ENCODE measurements at places on chromosomes 7 and 10. TPM values are rescaled to one million over a fixed set of nuclear protein-coding genes. Genes with fewer than 3 reads are reported as not detected.

SVOPL gene
- 1.00 TPM for total RNA-seq

ABCA13 gene
- 0.64 TPM for total RNA-seq

OR13A1 gene
- total RNA-seq, result 0.45 TPM

MBL2 gene
- total RNA-seq, result not detected

ARID5B gene
- total RNA-seq, result 27.4 TPM

SPDYE16 gene
- total RNA-seq, result 0.27 TPM

ELFN1 gene
- total RNA-seq, result 6.5 TPM

CYP3A7 gene
- 0.45 TPM for total RNA-seq

ABCC2 gene
- total RNA-seq, result 0.73 TPM

ERVW-1 gene
- not detected for total RNA-seq

SLC18A3 gene
- 3.4 TPM for total RNA-seq

NCAPG2 gene
- total RNA-seq, result 21.2 TPM

CFAP58 gene
- total RNA-seq, result 0.45 TPM

PNLIPRP1 gene
- total RNA-seq, result not detected

RET gene
- 4.4 TPM for total RNA-seq

AS3MT gene
- 5.8 TPM for total RNA-seq

PDE6C gene
- not detected for total RNA-seq

BTBD16 gene
- total RNA-seq, result not detected

All from cerebellum (tissue), 4 donors.